ENCODE measurements at places on chromosomes 16 and 17.

DNA sequence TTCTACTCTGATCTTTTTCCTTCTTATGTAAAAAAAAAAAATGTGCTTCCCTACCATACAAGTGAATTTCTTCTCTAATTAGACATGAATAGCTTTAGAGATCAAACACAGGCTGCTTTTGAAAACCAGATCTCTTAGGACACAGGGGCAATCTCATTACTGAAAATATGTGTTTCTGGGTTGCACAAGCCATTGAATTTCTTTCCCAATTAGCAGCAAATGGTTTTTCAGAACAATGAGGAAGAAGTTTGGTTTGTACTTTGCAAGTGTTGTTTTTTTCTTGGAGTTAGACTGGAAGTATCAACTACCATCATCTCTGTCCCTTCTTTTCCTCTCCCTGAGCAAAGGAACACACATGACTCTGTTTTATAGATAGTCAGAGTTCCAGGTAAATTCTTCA lies 5.6 kb upstream of the ANKS4B start:
- no peak for DNase-seq

GRCh38 chr17:27247958-27248342 lies 46.0 kb upstream of the WSB1 start:
- DNase-seq: no peak

DNA sequence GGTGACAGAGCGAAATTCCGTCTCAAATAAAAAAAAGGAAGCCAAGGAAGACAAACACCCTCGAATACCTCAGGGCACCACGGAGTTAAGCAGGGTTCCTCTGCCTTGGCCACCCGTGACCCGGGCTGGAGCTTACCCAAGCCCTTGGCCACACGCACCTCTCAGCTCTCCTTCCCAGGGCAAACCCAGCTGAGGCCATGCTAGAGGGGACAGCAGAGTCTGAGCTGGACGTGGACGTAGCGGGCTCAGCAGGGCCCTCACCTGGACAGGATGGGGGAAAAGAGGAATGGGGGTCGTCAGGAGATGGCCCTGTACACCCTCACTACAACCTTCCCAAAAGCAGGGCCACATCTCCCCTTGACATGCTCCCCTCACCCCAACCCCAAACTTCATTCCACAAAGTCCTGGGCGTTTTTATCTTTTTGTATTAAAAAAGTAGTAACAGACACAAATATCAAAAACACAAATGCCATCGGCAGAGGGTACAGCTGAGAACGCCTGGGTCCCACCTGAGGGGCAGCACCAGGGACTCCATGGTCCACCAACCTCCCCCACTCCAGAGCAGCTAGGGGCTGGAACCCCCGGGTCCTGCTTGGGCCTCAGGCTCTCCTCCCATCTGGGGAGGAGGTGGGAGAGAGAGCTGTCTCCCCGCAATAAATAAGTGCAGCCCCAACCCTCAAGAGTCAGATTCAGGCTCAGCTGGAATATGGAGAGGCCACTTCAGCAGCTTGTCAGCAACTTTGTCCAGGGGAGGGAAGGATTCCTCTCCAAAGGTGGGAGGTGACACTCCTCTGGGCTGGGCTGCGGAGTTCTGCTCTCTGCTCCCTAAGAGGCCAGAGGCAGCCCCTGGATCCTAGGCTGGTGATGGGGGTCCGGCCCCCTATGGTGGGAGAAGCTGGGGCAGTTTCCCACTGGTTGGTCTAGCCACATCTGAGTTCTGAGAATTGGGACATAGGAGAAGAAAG lies 11.9 kb downstream of the PER1 start:
- no peak for DNase-seq

DNA sequence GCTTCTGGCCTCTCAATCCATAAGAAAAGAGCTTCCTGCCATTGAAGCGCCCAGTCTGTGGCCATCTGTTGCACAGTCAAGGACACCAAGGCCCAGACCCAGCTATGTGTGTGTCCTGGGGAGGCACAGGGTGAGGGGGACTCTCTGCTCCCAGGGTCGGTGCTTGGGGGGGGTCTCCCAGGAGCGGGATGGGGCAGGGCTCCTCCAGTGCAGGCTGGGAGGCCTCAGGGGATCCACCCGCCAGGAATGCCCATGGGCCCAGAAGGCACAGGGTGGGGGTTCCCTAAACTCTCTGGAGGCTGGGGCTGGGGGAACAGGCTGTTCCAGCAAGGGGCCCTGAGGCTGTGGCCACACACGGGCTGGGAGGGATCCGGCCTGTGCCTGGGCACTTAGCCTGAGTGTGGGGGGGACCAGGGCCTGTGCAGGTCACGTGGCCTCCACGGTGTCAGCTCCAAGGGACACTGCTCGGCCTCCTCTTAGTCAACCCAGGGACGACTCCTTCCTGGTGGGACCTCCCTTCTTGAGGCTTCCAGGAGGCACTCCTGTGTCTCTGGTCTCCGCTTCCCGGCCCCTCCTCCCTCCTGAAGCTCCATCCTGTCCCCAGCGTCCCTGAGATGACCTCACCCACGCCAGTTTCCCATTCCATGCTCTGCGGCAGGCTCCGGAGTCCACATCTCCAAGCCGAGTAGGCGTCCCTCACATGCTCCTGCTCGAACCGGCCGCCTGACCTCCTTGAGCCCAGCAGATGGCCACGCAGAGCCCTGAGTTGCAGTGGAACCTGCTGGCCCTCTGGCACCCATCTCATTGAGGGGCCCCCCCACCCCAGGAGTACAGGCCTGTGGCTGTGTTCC lies 23.1 kb upstream of the BAHCC1 start:
- DNase-seq: no peak

GRCh38 chr17:39636587-39636926 lies 387 bp upstream of the STARD3 start:
- no peak for DNase-seq

DNA sequence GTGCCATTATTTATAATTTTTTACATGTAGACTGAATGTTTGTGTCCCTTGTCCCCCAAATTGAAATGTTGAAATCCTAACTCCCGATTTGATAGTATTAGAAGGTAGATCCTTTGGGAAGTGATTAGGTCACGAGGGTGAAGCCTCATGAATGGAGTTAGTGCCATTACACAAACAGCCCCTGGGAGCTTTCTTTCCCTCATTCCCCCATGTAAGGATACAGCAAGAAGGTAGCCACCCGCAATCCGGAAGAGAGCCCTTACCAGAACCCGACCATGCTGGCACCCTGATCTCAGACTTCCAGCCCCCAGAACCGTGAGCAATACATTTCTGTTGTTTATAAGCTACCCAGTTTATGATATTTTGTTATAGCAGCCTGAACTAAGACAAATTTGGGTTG lies 143.2 kb downstream of the NPIPB5 start:
- DNase-seq: no peak

- DNase-seq: no peak
These were observed 106.2 kb downstream of the PHKB start for GRCh38 chr16:47567321-47567720.

- DNase-seq: no peak
These were observed 54.4 kb upstream of the YPEL2 start for GRCh38 chr17:59277031-59277430.

DNA sequence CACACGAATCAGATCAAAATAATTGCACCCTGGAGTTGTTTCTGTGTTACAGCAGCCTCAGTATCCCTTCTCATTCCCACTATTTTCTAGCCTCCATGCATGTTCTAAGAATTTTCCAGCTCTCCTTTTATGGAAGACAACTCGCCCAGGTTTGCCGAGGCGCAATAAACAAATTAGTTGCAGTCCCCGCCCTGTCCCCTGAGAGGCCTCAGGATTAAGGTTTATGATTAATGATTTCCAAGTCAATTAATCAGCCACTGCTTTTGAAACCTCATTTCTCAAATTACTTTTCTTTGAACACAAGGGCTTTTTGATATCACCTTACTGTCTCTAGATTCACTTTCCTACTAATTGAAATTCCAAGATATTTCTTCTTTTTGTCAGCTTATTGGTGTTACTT lies 138.3 kb upstream of the HSBP1 start:
- no peak for DNase-seq

DNA sequence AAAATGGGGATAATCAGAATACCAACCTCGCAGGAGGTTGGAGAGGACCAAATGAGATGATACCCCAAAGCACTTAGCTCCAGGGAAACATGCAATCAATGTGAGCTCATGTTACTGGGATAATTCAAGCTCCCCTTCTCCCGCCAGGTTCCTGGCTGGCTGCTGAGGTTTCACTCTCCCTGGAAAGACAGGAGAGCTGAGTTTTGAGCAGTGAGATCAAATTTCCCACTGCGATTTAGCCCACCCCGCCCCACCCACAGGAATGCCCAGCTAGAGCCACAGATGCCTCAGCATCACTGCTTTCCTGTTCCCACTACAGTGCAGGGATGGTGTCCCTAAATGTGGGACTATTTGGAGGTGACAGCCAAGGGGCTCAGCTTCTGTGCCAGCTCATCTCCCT lies 56.7 kb downstream of the ZNF423 start:
- DNase-seq: no peak

DNA sequence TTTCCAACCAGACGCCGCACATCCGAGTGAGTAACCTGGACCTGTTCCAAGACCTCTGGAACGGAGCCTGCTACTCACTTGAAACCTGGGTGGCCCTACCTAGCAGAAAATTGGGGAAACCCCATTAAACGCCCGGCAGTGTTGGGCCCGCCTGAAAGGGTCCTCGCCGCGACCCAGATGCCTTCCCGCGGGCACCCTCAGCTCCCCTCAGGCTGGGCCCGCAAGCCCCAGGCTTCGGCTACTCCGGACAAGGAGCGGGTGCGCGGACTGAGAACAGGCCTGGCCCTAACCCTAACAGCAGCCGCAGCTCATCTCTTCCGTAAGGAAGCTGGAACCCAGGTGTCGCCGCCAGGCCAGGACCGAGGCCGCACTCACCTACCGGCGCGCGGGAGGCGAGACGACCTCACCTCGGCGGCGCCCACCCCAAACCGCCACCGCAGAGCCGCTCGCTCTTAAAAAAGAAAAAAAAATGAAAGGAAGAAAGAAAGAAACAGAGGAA lies 344 bp downstream of the PSME3IP1 start:
- DNase-seq: no peak

- peak; percentile 52 for DNase-seq
These were observed 673 bp upstream of the CHD9 start for GRCh38 chr16:53053967-53054669.

- no peak for DNase-seq
These were observed 2.0 kb downstream of the CDH3 start for GRCh38 chr16:68646953-68647659.

DNA sequence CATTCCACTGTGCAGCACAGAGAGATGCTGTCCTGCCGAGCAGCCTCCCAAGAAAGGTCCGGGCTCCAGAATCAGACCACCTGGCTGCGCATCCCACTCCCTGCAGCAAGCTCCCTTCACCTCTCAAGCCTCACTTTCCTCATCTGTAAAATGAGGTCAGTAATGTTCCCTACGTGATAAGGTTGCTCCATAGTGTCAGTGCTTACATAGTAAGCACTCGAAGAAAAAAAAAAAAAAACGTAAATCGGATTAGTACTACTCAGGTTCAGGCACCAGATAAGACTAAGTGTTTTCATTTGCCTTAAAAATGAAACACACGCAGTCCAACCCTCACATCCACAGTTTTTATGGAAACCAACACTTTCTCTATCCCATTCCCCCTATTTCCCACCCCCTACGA lies 76.7 kb downstream of the CCT6B start:
- no peak for DNase-seq

GRCh38 chr16:78399384-78399783 lies 299.9 kb downstream of the WWOX start:
- DNase-seq: no peak

DNA sequence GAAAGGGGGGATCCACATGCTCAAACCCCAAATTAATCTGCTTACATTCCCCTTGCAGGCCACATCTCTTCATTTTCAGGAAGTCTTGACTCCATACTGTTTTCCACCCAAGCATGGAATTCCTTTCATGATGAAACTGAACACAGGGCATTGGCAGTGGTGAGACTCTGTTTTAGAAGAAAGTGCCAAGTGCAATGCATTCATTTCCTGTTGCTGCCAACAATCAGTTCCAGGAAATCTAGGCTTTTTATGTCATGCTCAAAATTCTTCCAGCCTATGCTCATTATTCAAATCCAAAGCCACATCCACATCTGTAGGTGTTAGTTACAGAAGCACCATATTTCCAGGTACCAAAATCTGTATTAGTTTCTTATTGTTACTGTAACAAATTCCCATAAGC lies 4.1 kb downstream of the CCL2 start:
- DNase-seq: no peak

- DNase-seq: no peak
These were observed 268.3 kb downstream of the ABCC12 start for GRCh38 chr16:47887496-47887895.

DNA sequence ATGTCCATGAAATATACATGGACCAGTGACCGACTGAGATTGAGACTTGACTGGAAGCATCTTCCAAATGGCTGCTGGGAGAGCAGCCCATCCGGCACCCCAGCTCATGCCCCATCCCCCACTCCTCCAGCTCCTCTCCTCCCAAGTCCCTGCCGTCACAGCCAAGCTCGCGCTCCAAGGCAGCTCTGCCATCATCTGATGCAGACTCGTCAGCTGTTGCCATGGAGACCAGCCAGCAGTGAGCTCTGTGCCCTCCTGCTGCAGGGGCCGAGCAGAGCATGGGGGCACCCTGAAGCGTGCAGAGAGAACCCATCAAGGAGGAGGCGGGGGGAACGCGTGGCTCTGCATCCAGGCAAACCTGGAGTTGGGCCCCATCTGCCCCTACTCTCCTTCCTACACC lies 74.5 kb upstream of the TNRC6C start:
- no peak for DNase-seq

DNA sequence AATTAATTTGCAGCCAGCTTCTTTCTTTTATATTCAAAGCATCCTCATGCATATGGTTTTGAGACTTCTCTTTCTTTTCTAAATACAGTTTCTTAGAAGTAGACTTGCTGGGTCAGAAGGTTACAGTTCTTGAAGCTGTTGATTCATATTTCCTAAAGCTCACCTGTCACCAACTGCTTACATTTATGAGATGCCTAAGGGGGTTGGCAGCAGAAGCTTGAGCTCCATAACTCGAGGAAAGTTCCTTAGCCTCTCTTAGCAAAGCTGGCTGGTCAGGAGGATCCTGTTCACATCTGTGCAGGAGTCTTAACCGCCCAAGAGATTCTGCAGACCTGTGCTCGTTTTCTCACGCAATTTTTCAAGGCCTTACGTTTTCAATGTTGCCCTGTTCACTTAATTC lies 218.8 kb downstream of the SNX29 start:
- DNase-seq: no peak

Measured in NAMALWA (cell line).